ENCODE measurements at places on chromosomes 16 and 17. TPM values are rescaled to one million over a fixed set of nuclear protein-coding genes. Genes with fewer than 3 reads are reported as not detected.

The GAS2L2 gene
- total RNA-seq, result under 0.01 TPM

The EVPLL gene
- total RNA-seq, result not detected

The TMC8 gene
- total RNA-seq, result 0.13 TPM

The MYH8 gene
- total RNA-seq, result not detected

The KRTAP4-4 gene
- not detected for total RNA-seq

The MYH13 gene
- total RNA-seq, result not detected

The MLKL gene
- 9.6 TPM for total RNA-seq

The ACBD4 gene
- 3.4 TPM for total RNA-seq

The OMG gene
- total RNA-seq, result 14.5 TPM

The PDILT gene
- not detected for total RNA-seq

All from dermis microvascular lymphatic vessel endothelial cell (primary cell).